ENCODE measurements at places on chromosomes 4 and X.

GRCh38 chr4:145130788-145131399, 32.8 kb downstream of the ABCE1 start:
- DNase-seq, result no peak

DNA sequence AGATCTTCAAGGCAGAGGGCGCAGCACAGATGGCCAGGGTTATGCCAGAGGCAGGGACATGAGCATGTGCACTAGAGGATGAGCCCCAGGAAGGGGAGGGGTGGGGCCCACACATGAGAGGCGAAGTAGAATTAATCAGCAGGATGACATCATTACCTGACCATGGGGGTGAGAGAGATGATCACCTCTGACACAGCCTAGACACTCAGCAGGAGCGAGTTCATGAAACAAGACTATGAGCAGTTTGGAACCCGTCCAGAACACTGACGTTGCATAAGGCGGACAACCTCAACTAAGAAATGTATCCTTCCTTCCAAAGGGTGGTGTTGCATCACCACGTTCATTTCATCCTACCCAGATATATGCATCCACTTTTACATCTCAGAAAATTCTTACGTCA, 446.7 kb upstream of the TENM3 start:
- no peak for DNase-seq

- no peak for DNase-seq
Observed at GRCh38 chr4:65918872-65919271, 248.6 kb upstream of the EPHA5 start.

DNA sequence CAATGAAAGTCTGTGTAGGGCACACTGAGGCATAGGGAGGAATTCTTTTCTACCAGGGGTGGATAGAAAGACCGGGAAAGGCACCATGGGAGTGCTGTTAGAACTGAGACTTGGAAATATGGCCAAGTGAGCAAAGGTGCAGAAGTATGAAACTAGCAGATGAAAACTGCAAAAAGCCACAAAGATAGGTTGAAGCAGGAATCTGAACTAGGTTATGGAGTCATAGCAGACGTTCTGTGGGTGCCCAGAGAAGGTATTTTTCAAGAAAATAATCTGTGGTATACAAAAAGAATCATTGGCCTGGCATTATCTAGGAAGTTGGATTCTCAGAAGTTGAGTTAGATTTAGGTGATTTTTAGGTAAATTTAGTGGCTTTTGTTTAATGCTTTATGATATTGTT, 48.5 kb downstream of the SMAD1 start:
- DNase-seq, result no peak

DNA sequence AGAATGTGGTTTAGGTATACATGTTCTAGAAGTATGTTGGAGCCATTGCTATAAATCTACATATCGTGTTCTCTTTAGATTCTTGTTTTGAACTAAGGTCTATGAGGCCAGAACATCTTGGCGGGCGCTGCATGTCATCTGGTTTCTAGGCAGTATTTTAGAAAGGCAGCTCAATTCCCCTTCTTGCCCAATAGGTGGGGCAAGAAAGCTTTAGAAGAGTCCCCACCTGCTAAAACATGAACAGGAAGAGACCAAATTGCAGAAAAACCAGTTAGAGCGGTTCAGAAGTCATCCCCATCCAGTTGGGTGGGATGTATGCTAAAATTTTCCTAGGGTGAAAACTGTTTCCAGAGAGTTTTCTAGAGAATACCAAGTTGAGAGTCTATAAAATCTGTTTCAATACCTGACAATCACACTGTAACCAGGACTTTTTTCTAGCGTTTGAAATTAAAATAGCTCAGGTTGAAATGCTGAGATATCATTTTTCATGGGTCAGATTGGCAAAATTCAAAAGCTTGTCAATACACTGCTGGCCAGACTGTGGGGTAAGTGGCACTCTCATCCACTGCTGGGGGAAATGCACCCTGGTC, 17.5 kb upstream of the SH3KBP1 start:
- DNase-seq, result no peak

DNA sequence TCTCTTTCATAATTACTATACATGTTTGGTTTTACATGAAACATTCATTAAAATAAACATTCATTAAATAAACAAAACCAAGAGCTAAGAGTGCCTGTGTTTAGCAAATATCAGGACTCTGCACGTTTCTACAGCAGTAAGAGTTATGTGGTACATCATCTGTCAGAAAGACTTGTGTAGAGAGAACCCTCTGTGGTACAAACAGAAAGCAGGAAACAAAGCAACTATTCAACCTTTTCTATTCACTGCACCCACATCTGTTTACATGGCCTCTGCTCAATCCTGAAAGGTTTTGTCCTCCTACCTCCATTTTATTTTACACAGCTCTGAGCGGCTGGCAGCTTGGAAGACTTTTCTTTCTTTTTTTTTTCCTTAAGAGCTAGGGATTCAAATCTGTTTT, 90.7 kb upstream of the PCDH18 start:
- DNase-seq, result no peak

GRCh38 chr4:187118166-187118565, 394.5 kb upstream of the FAT1 start:
- DNase-seq, result no peak

- DNase-seq, result no peak
Observed at GRCh38 chr4:159445692-159446091, 342.8 kb downstream of the RAPGEF2 start.

DNA sequence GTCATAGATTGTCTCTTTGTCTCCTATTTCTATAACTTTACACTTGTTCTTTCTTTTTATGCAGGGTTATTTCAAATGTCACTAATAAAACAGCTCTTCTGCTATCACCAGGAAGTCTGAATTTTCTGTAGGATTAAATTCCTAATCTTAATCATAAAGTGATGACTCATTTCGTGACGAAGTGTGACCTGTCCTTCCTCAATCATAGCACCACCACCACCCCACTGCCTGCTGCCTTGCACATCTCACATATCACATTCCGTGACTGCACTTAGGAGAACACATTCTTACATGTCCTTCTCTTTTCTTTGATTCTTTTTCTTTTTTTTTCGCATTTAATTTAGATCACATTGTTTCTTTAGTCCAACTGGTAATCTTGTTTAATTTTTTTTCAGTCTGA, 57.7 kb upstream of the UGT2B7 start:
- DNase-seq, result no peak

DNA sequence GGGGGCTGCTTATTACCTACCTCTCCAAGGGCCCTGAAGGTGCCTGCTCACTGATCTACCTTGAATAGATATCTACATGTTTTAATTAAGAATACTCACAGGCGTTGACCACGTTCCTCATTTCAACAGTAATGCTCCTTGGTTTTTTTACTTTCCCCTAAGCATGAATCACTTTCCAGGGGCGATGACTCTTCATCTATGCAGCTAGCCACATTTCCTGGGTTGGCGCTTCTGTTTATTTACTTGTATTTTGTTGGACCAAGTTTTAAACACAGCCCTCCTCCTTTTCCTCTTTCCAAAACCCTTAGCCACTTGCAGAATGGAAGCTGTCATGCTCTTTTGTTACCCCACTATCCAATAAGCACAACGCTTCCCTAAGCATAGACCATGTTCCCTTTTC, 50.8 kb downstream of the CBLL2 start:
- DNase-seq, result no peak

- no peak for DNase-seq
Observed at GRCh38 chrX:129427267-129427666, 96.0 kb downstream of the SMARCA1 start.

- no peak for DNase-seq
Observed at GRCh38 chrX:40177942-40178715, 80.4 kb upstream of the BCOR start.

DNA sequence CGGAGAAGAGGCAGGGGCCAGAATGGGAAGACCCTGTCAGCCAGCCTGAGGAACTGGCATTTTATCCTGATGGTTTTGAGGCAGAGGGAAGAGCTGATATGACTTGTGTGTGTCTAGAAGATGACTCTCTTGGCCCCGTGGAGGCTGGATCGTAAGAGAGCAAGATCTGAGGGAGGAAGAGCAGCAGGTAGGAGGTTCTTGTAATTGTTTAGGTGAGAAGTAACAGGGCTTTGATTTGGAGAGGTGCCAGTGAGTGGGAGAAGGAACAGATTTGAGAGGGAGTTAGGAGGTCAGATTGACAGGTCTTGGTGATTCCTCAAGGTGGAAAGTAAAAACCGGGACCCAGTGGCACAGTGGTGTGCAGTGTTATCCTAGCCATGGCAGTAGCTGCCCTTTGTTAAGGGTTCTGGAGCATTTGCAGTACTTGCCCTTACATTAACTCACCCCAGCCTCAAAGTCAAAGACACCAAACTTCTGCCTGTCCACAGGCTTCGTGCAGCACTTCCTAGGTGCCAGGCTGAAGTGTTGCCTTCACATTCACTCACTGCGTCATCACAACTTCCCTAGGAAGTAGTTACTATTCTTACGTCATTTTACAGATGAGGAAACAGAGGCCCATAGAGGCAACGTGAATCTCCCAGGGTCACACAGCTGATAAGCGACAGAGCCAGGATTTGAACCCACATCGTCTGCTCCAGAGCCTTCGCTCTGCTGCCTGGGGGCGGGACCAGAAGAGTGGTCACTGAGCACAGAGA, 23.7 kb downstream of the RTL5 start:
- DNase-seq, result no peak

DNA sequence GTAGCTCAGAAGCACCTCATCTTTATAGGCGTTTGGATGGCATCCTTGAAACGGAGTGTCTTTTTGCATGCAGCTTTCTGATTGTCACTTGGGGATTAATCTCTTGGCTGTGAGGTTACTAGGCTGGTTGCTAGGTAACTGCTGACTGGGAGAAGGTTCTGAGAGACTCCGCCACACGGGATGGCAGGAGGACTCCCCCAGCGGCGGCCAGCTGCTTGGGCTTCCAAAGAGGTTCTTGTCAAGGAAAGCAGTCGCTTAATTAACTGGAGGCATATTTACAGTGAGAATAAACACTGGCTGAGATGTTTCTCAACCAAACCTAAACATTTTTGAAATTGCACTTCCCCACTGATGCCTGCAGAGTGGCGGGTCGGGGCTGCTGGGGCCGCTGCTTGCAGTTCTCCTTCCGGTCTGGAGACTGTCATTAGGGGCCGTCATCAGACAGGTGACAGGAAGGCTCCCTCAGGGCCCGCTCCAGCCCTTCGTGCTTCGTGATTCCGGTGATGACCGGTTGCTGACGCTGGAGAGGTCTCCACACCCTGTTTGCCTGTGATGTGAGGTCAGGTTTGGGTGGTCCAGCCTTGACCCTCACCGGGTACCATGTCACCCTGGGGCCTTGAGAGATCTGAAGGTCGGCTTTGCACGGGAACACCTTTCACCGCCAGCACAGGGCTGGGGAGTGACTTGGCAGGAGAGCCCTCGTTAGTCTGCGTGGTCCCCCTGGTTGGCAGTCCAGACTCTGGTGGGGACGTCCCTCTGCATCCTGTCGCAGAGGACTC, 9.1 kb downstream of the NSG1 start:
- no peak for DNase-seq

DNA sequence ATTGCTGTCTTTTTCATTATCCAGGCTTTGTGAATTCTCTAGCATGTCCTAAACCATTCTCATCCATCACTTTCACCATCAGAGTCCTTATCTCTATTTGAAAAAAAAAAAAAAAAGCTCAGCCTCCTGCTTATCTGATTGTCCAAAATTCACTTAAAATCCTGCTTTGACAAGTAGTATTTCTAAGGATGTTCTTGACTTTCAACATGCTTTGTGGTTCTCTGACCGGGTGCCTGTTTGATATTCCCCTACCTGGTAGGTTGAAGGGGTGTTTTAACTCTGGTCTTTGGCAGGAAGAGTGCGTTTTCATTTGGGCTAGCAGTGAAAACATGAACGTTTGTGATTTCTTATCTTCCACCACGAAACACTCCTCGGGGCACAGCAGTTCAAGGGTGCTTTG, 17.3 kb upstream of the BBS12 start:
- DNase-seq, result no peak

DNA sequence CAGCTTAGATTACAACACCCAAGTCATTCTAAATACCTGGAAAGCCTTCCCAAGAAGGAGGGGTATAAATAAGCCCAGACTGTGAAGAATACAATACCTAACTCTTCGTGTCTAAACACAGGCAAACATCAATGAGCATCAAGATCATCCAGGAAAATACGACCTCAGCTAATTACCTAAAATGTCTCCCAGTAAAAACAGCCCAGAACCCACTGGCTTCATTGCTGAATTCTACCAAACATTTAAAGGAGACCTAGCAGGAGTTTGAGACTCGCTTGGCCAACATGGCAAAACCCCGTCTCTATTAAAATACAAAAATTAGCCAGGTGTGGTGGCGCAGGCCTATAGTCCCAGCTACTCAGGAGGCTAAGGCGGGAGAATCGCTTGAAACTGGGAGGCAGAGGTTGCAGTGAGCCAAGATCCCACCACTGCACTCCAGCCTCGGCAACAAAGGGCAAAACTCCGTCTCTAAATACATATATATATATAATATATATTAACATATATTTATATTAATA, 19.1 kb upstream of the HSFX4 start:
- DNase-seq, result no peak

GRCh38 chr4:103375278-103375677, 177.1 kb upstream of the CENPE start:
- no peak for DNase-seq

DNA sequence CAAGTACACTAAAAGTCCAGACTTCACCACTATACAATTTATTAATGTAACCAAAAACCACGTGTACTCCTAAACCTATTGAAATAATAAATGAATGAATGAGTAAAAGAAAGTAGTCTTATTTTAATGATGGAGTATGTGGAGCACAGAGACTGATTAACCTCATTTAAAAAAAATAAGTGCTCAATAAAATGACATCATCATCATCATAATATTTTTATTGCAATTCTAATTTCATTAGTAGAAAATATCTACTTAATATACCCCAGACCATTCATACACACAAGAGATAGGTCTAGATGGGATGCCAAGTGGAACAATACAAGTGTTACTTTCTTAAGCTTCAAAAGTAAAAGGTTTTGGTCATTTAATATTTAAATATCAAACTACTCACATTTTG, 133.1 kb downstream of the ASB9 start:
- no peak for DNase-seq

- DNase-seq, result no peak
Observed at GRCh38 chr4:1518997-1519700, 112.9 kb upstream of the NKX1-1 start.

GRCh38 chr4:148006001-148006400, 274.1 kb downstream of the ARHGAP10 start:
- no peak for DNase-seq

- no peak for DNase-seq
Observed at GRCh38 chr4:86099348-86099747, 260.5 kb downstream of the MAPK10 start.

GRCh38 chr4:87053176-87053658, 118.4 kb downstream of the AFF1 start:
- DNase-seq, result no peak

DNA sequence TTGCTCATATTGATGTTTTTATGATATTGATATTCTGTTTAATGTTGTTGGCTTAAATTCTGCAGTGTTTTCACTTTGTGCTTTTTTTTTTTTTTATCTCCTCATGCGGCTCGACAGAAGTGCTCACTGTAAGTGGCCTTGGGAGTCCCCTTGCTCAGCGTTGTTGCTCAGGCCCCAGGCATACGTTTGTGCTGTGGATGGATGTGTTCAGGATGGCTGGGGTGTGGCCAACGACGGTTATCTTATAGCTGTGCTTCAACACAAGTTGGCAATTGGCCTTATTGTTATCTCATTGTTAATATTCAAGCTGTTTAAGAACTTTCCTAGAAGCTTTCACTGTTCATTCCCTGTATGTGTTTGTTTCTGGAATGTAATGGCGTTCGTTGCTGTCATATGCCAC, 36.4 kb upstream of the CLCN4 start:
- DNase-seq, result no peak

Data from stimulated activated CD8-positive, alpha-beta memory T cell treated with anti-CD3 and anti-CD28 coated beads, Interleukin-4, amount 100 ng/mL, for 4 hours (primary cell).